ENCODE measurements at places on chromosomes 1 and 21. TPM values are rescaled to one million over a fixed set of nuclear protein-coding genes. Genes with fewer than 3 reads are reported as not detected.

The PCNX2 gene
- total RNA-seq: 13.2 TPM

The UBE2U gene
- total RNA-seq: not detected

The OR10J1 gene
- not detected for total RNA-seq

The GCSAML gene
- not detected for total RNA-seq

The IQGAP3 gene
- 18.8 TPM for total RNA-seq

The TXNDC12 gene
- total RNA-seq: 22.5 TPM

The TMEM125 gene
- not detected for total RNA-seq

The TP73 gene
- total RNA-seq: not detected

The OR2M5 gene
- total RNA-seq: not detected

The PAQR7 gene
- 8.2 TPM for total RNA-seq

The OR2L3 gene
- total RNA-seq: not detected

The BNIPL gene
- 0.40 TPM for total RNA-seq

The FCER1G gene
- total RNA-seq: not detected

The TRMT1L gene
- 18.6 TPM for total RNA-seq

The PMF1 gene
- 29.5 TPM for total RNA-seq
